ENCODE measurements at places on chromosomes 1 and 21. TPM values are rescaled to one million over a fixed set of nuclear protein-coding genes. Genes with fewer than 3 reads are reported as not detected.

DNA sequence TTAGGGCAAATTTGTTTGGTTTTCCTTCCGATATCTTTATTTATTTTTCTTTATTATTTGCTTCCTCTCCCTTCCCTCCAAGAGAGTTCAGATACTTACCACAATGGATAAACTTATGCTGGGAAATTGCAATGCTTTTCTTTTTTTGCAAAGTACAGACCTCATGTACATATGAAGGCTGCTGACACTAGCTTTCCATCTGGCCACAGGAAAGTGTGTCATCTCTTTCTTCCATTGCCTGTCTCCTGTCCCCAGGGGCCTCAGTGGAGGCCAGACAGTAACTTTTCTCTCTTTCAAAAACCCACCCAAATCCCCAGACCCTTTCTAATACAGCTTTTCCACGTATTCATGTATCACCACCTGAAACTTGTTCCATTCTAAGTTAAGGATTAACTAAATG, 73.9 kb downstream of the ST6GALNAC3 start:
- DNase-seq = no peak

The LRRIQ3 gene
- 0.26 TPM for total RNA-seq

DNA sequence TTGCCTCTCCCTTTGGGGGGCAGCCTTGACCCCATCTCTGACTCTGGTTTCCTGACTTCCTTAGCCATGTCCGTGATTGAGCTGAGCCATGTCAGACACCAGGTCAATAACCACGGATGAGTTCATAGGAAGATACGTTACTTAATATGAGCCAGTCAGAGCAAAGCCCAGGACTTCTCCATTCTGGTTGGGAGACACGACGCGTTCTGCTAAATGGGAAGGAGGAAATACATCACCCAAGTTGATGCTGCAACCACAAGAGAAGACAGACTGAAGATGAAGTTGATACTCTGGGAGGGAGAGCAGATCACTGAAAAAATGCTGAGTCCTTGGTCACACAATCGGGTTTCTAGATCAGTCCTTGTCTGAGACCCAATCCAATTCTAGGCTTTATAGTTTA, 90.9 kb downstream of the MATN1 start:
- no peak for DNase-seq

DNA sequence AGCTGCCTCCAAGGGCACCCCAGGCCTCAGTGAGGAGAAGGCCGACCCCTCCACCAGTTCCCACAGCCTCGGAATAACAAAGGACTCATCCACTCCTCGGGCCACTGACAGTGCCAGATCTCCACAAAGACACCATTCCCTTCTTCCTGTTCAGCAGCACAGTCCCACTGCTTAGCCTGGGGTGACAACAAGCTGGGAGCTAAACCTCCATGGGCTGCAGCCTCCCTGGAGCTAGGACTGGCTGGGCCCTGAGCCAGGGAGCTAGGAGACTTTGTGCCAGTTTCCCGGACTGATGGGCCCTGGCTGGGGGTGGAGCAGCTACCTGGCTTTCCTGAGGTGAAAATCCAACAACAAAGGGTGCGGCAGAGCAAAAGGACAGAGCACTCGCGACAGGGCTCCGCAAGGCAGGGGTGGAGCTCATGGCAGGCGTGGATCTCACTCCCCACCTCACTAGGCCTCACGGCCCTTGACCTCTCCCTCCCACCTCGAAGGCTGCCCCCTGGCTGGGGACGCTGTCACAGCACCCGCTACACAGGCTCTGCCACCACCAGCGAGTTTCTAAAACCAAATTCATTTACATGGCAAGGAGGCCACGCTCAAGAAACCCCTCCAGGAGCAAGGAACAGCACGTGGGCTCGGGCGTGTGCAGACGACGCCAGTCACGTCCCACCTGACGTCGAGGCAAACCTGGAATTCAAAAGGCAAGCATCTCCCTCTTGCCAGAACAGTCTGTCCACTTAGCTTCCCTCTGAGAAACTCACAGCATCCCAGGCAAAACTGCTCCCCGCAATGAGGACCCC, 13.8 kb downstream of the SLC35E2B start:
- DNase-seq = peak; percentile 50

The MLLT11 gene
- 13.0 TPM for total RNA-seq

The GCLM gene
- total RNA-seq = 15.4 TPM

The DPT gene
- total RNA-seq = not detected

GRCh38 chr21:29078869-29079767, 5.7 kb upstream of the CCT8 start:
- no peak for DNase-seq

The OR10X1 gene
- not detected for total RNA-seq

DNA sequence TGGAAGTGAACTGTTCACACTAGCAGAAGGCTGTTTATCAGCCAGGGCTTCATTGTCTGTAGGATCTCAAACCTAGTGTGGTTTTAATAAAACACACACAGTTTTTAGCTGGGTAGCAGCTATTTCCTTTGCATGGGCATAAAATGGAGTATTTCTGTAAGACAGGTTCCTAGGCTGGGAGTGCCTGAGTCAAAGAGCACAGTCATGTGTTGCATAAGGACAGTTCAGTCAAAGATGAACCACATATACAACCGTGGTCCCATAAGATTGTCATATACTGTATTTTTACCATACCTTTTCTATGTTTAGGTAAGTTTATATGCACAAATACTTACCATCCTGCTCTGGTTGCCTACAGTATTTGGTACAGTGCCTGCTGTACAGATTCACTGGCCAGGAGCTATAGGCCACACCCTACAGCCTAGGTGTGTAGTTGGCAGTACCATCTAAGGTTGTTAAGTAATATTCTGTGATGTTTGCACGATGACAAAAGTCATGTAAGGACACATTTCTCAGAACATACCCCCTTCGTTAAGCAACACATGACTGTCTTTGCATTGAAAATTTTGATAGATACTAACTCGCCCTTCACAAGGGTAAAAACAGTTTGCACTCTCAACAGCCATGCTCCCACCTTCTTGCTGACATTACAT, 17.2 kb downstream of the LGALS8 start:
- no peak for DNase-seq

GRCh38 chr21:39867198-39867650, at the start of gene PCP4:
PCP4 (plus strand) TSS chr21:39867438; CDS start chr21:39867502, 64 bp downstream.
- DNase-seq = peak; percentile 93

The CCDC181 gene
- total RNA-seq = 2.9 TPM

The ST6GALNAC5 gene
- total RNA-seq = 3.8 TPM

DNA sequence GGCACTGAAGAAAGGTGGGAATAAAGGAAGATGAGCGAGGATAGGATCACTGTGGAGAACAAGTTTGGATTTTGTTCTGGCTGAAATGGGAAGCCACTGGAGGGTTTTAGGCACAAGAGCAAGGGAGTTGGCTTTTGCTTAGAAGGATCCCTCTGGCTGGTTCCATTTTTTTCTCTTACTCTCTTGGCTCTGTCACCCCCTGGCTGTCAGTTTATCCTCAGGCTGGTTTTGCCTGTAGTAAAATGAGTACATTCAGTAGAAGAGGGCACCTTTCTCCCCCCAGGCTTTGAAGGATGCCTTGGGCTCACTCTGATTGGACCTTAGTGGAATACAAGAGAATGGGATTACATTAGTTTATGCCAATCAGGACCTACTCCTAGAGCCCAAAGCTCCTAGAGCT, 17.1 kb downstream of the CACHD1 start:
- no peak for DNase-seq

DNA sequence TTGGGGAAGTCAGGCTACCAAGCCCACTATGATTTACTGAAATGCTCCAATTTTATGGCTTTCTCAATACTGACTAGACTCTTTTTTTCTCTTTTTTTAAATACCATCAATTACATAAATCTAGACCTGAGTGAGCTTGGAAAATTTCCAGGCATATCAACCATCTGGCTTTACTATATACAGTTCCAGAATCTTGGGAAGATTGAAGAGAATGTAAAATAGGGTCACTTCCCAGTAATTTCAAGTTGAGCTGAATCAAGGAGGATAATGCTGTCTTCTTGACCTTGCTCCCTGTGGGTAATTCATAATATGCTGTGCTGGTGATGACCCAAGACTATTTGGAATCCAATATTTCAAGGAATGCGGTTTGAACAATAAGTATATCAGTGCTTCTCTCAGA, 108.1 kb downstream of the MAP3K21 start:
- no peak for DNase-seq

The ADAMTSL4 gene
- 6.1 TPM for total RNA-seq

The SLC6A9 gene
- total RNA-seq = 30.1 TPM

- peak; percentile 86 for DNase-seq
These were observed 44.7 kb upstream of the GOLT1A start for GRCh38 chr1:204258213-204259115.

GRCh38 chr1:54885237-54885679, 1.7 kb downstream of the DHCR24 start:
- DNase-seq = no peak
